Esophagus squamous epithelium (tissue), 5 donors: ENCODE measurements at places on chromosomes 4 and X. TPM values are rescaled to one million over a fixed set of nuclear protein-coding genes. Genes with fewer than 3 reads are reported as not detected.

The SMIM20 gene
- 3.6 TPM for total RNA-seq

The TSPAN5 gene
- 19.0 TPM for total RNA-seq

The FRMPD4 gene
- under 0.01 TPM for total RNA-seq

The METAP1 gene
- total RNA-seq, result 78.0 TPM

The PF4V1 gene
- not detected for total RNA-seq

The DCAF4L1 gene
- 0.08 TPM for total RNA-seq

The ANTXR2 gene
- total RNA-seq, result 37.2 TPM

The MAGEB2 gene
- total RNA-seq, result not detected

The STARD8 gene
- 9.9 TPM for total RNA-seq

The BST1 gene
- total RNA-seq, result 5.7 TPM

The ADH1A gene
- not detected for total RNA-seq

The TCEAL6 gene
- not detected for total RNA-seq

The CORIN gene
- 4.8 TPM for total RNA-seq

The TEX13B gene
- total RNA-seq, result not detected

The ADAMTS3 gene
- not detected for total RNA-seq

The NAA11 gene
- not detected for total RNA-seq

The MAP3K15 gene
- not detected for total RNA-seq

The HTR2C gene
- not detected for total RNA-seq

The MAGEC3 gene
- not detected for total RNA-seq

The CXCR3 gene
- total RNA-seq, result not detected

The LIMCH1 gene
- total RNA-seq, result 15.8 TPM

The SPANXB1 gene
- not detected for total RNA-seq
